ENCODE measurements at places on chromosomes 6 and 20.

GRCh38 chr20:17786221-17786718, 86.5 kb downstream of the BANF2 start:
- DNase-seq = no peak

DNA sequence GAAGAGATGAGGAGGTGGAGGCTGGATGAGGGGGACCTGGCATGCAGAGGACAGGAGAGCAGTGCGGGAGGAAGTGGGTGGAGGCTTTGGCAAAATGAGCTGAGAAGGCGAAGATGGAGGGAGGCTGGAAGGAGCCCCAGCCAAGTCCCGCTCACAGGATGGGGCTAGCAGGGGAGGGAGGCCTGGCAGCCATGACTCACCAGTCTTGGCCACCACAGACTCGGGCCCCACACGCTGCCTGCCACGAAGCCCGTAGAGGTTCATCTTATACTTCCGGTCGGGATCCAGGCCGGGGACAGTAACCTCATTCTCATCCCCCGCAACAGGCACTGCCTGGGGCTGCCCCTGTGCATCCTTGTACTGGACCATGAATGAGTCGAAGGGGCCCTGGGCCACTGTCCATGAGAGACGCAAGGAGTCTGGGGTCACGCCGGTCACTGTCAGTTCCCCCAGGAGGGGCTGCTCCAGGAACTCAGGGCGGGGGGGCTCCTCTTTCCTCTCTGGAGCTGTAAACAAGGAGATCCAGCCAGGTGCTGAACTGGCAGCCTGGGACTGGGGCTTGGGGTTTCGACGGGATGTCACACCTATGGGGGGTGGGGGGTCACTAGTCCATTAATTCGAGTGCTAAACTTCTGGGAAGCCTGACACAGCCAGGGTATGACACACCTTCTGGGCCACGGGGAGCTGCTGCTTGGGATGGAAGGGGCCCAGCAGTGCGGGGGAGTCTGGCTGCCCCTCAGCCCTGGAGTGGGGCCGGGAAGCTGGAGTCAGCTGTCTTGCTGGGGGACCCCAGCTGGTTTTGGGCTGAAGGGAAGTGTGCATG, 27.8 kb downstream of the TNXB start:
- DNase-seq = no peak

DNA sequence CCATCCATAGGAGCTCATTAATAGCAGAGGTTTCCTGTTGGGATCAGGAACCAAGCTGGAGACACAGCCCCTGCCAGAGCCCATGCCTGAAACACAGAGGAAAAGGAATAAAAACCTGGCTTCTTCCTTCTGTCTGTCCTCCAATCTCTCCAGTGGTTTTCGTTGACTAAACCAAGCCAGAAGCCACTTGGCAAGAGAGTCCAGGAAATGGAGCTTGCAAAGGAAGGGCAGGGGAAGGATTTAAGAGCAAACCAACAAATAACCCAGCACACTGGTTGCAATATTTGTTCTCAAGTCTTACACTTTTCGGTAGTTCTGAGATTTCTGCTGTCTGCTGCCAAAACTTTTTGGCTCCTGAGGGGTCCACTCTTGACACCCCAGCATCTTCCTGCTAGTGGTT, 137.0 kb upstream of the BMP2 start:
- DNase-seq = no peak

GRCh38 chr6:83258517-83258916, 65.4 kb downstream of the RWDD2A start:
- no peak for DNase-seq

DNA sequence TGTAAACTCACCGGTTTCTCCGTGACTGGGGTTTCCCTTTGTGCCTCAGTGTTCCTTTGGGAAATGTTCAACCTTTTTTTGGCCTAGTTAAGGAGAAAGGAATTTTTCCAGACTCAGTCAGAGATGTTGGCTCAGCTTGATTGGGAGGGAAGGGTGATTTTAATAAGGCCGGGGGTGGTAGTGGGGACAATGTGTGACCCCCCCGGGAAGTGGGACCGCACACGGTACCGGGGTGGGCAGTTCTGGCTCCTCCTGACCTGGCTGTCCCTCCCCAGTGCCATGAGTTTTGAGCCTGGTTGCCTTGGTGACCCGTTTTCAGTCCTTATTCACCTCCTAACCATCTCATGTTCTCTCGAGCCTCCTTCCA, 132.7 kb downstream of the SNX5 start:
- no peak for DNase-seq

GRCh38 chr20:6388671-6389197, 265.9 kb upstream of the FERMT1 start:
- DNase-seq = no peak

- DNase-seq = no peak
These were observed 250.8 kb downstream of the DLL1 start for GRCh38 chr6:170040115-170040500.

GRCh38 chr6:106226676-106227075, 98.9 kb downstream of the ATG5 start:
- DNase-seq = no peak

DNA sequence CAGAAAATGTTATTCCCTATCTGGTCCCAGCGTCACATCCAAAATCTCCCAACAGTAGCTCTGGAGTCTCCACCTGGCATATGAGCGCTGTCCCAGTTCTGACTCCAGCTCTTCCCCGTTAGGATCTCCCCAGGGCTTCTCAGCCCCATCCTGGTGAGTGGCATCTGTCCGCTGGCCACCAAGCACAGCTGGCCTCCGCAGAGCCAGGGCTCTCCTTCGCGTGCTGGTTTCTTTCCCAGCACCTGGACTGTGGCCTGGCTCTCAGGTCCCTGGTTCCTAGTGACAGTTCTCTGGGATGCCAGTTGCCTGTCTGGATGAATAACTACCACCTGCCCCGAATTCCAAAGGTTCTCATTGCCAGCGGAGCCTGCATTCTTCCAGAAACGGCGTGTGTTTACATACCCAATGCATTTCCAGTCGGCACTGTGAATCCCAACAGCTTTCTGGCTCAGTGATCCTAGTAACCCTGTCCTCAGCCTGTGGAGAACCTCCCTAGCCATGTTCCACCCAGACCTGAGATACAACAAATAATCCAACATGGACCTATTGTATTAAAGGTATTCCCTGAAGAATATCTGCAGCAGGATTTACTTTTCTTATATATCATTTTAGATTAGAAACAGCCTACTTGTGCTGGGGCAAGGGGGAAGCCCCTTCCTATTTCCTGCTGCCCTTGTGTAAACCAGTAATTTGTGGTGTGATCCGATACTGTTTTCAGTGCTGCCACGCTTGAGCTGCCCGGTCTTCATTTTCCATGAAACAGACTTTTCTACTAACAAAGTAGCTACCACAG, 69.9 kb upstream of the PDE10A start:
- DNase-seq = no peak

DNA sequence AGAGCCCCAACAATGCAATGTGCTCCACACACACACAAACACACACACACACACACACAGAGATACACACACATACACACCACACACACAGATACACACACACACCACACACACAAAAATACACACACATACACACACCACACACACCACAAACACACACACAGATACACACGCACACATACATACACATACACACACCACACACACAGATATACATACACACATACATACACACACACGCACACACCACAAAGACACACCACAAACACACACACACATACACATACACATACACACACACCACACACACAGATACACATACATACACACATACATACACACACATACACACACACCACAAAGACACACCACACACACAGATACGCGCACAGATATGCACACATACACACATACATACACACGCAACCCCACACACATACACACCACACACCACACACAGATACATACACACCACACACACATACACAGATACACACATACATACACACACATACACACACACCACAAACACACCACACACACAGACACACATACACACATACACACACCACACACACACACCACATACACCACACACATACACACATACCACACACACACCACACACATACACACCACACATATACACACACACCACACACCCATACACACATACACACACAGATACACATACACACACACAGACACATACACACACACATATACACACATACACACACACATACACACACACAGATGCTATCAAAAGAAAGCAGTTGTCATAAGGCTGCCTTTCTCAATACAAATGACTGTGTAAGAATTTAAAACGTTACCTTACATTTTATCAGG, 128.0 kb downstream of the FOXC1 start:
- DNase-seq = no peak

GRCh38 chr6:42446370-42446769, 5.4 kb downstream of the TRERF1 start:
- DNase-seq = no peak

DNA sequence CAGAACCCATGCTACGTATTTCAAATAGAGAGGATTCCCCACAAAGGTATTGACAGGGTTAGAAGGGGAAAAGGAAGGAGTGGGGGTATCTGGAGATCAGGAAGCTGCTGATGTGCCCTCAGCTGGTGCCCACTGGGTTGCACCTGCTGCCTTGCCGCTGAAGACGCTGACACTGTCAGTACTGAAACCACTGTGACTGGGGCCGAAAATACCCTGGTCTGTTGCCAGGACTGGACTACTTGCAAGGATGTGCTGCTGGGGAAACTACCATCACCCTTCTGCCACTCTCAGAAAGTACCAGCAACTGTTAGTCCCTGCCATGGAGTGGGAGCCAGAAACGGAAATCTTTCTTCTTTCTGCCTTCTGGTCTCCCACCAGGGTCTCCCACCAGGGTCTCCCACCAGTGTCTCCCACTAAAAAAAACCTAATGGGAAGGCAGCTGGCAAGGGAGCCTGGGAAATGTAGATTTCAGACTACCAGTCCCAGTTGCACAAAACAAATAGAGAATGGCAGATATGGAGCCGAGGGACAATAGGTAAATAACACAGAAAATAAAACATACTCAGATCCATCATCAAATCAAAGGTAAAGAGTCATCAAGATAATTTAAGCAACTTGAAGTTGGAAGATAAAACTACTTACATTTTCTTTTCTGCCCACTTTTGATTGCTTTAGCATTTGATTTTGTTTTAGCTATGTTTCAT, 204.8 kb downstream of the TPBG start:
- no peak for DNase-seq

DNA sequence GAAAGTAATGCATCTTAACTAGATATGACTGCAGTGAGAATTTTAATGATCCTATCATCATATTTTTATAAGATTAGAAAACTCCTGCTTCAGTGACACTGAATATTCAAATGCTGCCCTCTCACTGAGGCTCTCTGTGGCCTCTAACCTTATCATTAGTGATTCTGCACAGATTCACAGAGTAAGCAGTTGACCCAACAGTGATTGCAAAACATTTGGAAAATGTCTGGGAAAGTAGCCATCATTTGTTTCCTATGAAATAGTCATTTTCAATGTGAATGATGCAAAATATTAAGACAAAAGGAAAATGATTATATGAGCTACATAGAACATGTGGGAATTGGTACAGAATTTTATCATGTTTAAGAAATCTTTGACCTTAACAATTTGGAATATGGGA, 210.3 kb downstream of the TBX18 start:
- DNase-seq = no peak

- DNase-seq = no peak
These were observed 8.5 kb upstream of the MCM3 start for GRCh38 chr6:52293067-52293466.

DNA sequence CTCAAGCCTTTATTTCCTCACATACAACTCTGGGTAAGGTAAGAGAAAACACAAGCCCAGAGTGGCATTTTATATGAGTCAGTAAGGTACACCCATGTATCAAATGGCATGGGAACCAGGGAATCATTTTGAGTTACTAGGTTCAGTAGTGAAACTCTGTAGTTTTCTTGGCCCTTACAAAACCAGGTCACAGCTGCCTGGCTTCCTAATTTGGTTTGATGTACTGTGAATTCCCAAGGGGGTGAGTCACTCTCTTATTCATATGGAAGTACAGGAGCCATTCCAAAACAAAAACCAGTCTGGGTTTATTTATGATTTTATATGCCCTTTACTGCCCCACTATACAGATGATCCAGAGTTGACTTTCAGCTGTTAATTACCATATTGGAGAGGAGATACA, 70.7 kb downstream of the PDE7B start:
- no peak for DNase-seq

GRCh38 chr20:4453359-4453758, 268.4 kb upstream of the PRND start:
- DNase-seq = no peak

DNA sequence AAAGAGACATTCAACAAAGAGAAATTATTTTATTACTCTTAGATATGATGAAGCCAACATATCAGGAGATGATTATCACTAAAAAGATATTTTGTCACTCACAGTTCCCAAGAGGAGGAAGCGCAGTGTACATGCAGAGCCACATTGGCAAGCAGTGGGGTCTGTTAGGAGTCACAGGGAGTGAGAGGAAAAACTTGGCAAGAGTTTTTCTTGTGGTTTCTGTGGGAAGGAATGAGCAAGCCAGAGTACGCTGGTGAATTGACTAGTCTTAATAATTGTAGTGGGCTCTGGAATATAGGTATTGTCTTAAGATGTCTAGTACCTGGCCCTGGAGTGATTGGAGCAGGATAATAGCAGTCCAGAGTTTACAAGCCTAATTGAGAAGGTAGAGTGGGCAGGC, 1095.2 kb downstream of the GRIK2 start:
- DNase-seq = no peak

GRCh38 chr20:63029358-63030121, 22.8 kb upstream of the BHLHE23 start:
- no peak for DNase-seq

GRCh38 chr6:152721956-152722355, 24.3 kb downstream of the MYCT1 start:
- DNase-seq = no peak

DNA sequence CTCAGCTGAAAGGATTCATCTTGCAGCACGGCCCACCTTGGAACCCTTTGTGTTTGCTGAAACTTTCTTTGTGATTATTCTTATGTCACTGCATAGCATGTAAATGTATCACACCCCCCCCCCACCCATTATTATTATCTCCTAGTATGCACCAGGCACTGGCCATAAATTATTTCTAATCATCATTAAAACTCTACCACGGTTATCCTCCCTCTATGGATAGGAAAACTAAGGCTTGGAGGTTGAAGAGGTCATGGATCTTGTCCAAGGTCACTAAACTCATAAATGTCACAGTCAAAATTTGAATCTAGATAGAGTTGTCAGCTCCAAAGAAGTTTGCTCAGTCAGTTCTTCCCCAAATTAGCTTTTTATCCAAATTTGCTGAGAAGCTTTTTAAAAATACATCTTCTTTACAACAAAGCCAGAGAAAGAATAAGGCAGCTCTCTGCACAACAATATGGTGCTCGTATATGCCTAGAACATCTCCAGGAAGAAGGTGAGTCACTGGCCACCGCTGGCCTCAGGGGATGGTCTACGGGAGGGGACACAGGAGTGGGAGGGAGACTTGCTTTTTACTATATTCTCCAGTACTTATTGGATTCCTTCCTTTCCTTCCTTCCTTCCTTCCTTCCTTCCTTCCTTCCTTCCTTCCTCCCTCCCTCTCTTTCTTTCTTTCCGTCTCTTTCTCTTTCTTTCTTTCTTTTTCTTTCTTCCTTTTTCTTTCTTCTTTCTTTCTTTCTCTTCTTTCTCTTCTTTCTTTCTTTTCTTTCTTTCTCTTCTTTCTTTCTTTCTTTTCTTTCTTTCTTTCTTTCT, 134.5 kb downstream of the VEGFA start:
- DNase-seq = no peak
